ENCODE measurements at places on chromosomes 4 and X.

GRCh38 chrX:11180571-11180970 lies 69.4 kb downstream of the HCCS start:
- no peak for DNase-seq

- DNase-seq = no peak
Observed at GRCh38 chrX:12494400-12495138, 296.6 kb upstream of the PRPS2 start.

GRCh38 chr4:89305712-89306437 lies 1.7 kb downstream of the GPRIN3 start:
- DNase-seq = no peak

- DNase-seq = no peak
Observed at GRCh38 chr4:71524756-71525155, 185.9 kb downstream of the SLC4A4 start.

- DNase-seq = no peak
Observed at GRCh38 chrX:374596-374995, 12.1 kb downstream of the PPP2R3B start.

- no peak for DNase-seq
Observed at GRCh38 chrX:40177942-40178715, 80.4 kb upstream of the BCOR start.

- DNase-seq = no peak
Observed at GRCh38 chrX:129493643-129494042, 29.6 kb downstream of the SMARCA1 start.

- DNase-seq = peak; percentile 54
Observed at GRCh38 chr4:143381189-143382118, 44.8 kb downstream of the GAB1 start.

DNA sequence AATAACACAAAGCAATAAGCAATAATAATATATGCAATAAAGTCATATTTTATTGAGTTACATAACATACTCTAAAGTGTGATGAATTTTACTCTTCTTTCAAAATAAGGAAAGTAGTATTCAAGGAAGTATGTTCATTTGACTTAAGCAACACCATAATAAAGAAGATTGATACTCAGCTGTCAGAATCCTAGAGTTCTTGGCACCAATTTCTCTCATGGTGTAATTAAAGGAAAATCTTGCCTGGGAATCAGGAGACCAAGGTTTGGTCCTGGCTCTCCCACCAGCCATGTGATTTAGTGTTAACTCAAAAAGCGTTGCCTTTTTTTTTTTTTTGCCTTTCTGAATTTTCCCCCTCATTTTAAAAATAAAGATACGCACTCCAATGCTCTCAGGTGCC lies 17.1 kb downstream of the MYOZ2 start:
- no peak for DNase-seq

All from AG04449 (cell line).